ENCODE measurements at places on chromosomes 16 and 17.

DNA sequence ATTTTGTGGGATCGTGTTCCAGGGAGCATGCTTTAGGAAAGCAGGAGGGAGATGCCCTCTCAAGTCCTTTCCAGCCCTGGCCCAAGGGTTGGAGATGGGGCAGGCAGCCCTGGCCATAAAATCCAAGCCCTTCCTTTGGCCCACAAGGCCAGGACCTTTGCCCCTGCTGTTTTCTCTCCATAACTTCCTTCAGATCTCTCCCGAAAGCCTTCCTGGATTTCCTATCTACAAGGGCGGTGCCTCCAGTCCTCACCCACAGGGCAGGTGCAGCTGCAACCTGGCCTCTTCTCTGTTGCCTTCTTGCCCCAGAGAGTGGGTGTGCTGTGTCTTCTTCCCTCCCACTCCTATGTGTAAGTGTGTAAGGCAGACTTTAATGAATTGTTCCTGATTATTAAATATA lies 8.5 kb upstream of the PDP2 start:
- no peak for DNase-seq

DNA sequence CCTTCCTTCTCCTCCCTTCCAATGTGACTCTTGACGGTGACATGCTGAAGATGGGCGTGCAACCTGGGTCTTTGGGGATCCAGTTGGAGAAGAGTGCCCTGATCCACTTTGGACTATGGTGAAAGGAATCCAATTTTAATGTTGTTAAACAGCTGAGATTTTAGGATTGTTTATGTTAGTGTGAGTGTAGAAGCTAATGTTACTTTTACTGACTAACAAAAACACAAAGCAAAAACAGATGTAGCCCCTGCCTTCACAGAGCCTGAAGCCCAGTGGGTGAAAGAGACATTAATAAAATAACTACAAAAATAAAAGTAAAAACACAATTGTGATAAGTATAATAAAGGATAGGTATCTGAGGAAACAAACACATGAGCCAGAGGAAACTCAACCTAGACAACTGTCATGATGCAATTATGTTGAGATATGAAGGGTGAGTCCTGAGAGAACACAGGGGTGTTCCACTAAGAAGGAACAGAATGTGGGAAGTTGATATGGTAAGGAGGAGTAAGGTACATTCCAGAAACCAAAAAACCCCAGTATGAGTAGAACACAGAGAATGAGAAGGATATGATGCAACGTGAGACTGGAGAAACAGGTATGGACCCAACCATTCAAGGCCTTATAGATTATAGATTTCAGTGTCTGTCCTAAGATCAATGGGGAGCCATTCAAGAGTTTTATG lies 115.1 kb upstream of the PMFBP1 start:
- no peak for DNase-seq

DNA sequence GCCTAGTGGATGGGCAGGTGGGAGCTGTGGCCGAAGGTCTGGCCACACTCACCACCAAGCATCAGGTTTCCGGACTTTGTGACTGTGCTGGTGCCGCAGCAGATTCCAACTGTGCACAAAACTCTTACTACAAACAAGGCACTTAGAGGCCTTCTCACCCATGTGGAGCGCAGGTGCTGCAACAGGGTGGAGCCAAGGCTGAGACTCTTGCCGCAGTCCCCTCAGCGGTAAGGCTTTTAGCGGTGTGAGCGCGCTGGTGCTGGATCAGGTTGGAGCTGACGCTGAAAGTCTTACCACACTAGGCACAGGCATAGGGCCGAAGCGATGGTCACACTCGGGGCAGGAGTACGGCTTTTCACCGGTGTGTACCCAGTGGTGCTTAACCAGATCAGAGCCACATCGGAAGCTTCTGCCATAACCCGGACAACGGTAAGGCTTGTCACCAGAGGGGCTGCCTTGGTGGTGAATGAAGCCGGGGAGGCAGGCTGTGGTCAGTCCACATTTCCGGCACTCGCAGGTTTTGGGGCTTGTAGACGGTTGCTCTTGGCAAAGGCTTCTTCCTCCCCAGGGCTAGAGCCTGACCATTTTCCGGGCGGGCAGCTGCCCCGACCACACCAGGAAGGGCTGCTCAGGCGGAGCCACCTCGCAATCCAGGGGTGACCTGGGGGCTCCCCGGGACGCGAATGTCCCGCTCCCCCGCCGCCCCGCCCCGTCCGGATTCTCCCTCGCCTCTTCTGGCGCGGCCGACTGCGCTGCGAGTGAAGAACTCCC lies 1.0 kb upstream of the ARMC5 start:
- peak; percentile 1 for DNase-seq

- no peak for DNase-seq
These were observed 64.9 kb downstream of the SPACA3 start for GRCh38 chr17:33056399-33057146.

- no peak for DNase-seq
These were observed 82.9 kb downstream of the ZNF778 start for GRCh38 chr16:89300311-89300975.
